Naive thymus-derived CD8-positive, alpha-beta T cell (primary cell): ENCODE measurements at places on chromosomes 13 and 19. TPM values are rescaled to one million over a fixed set of nuclear protein-coding genes. Genes with fewer than 3 reads are reported as not detected.

GRCh38 chr13:47252627-47253026 is 355.8 kb upstream of the HTR2A start:
- DNase-seq, result no peak

GRCh38 chr19:55605207-55605636 is 225 bp upstream of the ZNF865 start:
- peak; percentile 98 for DNase-seq

APLP1 gene
- not detected for total RNA-seq

LGI4 gene
- 0.52 TPM for total RNA-seq

MIA gene
- total RNA-seq, result not detected

LYPD5 gene
- total RNA-seq, result 0.60 TPM

MBD3L2 gene
- total RNA-seq, result not detected
